ENCODE measurements at places on chromosomes 16 and 17.

DNA sequence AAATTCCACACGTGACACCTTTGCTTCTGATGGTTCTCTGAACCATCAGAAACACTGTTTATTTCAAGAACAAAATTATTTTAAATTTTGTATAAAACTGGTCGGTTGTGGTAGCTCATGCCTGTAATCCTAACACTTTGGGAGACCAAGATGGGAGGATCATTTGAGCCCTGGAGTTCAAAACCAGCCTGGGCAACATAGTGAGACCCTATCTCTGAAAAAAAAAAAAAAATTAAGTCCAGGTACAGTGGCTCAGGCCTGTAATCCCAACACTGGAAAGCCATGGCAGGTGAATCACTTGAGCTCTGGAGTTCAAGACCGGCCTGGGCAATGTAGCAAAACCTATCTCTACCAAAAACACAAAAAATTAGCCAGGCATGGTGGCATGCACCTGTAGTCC, 8.3 kb upstream of the KANSL1 start:
- DNase-seq, result no peak

- DNase-seq, result no peak
Observed at GRCh38 chr17:1545618-1546017, 17.0 kb downstream of the PITPNA start.

DNA sequence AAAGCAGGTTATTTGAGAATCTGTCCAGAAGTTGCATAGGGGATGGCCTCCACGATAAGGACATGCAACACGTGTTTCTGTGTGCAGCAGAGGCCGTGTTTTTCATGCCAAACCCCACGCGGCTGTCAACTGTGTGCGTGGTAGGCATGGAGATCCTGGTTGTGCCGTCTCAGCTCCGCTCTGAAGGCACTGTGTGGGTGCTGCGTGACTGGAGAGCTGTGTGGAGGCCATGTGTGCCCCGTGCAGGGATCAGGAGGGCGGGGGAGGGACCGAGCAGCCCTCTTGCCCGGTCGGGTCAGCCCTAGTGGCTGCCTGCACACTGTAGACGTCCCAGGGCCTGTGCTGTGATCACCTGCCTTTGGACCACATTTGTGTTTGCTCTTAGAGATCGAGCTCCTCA, 74.5 kb downstream of the SEC14L1 start:
- no peak for DNase-seq

DNA sequence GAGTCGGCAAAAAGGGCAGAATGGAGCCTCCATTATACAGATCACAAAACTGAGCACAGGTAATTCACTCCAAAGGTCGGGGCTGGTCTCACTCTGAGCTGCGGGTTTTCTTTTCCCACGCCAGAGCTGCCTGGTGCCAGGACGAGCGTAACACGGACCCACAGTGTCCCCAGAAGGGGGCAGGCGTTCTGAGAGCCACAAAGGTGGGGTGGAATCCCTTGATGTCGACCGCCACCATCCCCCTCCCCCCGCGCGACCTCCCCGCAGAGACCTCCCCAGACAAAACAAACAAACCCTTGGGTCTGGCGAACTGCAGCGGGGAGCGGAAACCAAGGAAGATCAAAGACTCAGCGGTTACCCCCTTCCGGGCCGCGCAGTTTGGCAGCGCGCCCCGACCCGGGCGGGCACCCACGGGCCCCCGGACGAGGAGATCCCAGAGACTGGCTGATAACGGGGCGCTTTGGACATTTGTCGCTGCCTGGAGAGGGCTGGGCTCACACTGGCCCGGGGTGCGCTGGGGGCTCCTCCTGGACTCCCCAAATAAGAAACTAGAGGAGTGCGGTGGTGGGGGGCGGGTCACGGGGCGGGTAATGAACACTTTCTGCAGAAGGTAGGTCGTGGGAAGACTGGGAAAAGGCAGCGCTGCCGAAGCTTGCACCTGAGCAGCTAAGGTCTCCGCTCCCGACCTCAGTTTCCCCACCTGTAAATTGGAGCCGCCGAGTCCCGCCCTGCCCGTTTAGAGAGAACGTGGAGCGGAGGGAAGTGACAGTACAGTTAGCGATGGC, 664 bp upstream of the NKD1 start:
- DNase-seq, result peak; percentile 74

DNA sequence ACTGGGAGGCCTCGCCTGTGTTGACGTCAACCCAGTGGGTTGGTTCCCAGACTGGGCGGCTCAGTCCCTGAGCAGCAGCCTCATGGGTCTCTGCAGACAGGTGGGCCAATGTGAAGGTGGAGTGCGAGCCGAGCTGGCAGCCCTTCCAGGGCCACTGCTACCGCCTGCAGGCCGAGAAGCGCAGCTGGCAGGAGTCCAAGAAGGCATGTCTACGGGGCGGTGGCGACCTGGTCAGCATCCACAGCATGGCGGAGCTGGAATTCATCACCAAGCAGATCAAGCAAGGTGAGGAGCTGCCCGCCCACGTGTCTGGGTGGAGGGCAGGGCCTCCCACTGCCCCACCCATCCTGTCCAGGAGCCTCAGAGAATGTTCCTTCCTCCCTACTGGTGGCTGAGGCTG, 44.1 kb downstream of the MRC2 start:
- DNase-seq, result no peak
